ENCODE measurements at places on chromosomes 5 and 9.

- DNase-seq: no peak
These were observed 26.1 kb upstream of the SLC6A3 start for GRCh38 chr5:1471240-1471853.

DNA sequence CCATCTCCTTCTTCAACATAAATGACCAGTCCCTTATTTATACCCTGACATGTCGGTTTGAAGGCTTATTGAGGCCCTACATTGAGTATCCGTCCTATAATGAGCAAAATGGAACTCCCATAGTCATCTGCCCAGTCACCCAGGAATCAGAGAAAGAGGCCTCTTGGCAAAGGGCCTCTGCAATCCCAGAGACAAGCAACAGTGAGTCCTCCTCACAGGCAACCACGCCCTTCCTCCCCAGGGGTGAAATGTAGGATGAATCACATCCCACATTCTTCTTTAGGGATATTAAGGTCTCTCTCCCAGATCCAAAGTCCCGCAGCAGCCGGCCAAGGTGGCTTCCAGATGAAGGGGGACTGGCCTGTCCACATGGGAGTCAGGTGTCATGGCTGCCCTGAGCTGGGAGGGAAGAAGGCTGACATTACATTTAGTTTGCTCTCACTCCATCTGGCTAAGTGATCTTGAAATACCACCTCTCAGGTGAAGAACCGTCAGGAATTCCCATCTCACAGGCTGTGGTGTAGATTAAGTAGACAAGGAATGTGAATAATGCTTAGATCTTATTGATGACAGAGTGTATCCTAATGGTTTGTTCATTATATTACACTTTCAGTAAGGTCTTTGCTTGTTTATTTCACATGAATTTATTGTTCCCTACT is 38.2 kb upstream of the BTNL3 start:
- no peak for DNase-seq

DNA sequence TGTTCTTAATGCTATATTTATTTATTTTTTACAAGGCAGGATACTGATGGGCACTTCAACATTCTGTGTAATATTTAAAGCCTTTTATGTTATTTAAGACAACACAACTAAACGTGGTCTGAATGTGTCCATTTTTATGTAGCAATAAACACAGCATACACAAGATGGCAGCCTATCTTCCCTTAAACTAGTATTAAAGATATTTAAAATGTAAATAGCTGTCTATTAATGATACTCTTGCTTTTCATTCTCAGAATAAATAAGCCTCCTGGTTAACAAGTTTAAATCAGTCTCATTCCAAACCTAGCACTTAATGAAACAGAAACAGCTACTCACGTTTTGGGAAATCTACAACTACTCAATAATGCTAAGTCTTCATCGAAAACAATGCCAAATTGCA is 315.7 kb downstream of the MCTP1 start:
- DNase-seq: peak; percentile 18

- no peak for DNase-seq
These were observed 118.0 kb downstream of the SPATA31D1 start for GRCh38 chr9:82106536-82106935.

- no peak for DNase-seq
These were observed 27.3 kb downstream of the TMEM252 start for GRCh38 chr9:68513385-68513784.

GRCh38 chr9:29290516-29290915 is 1717.2 kb upstream of the C9orf72 start:
- no peak for DNase-seq

GRCh38 chr9:86246752-86247161 is 12.7 kb downstream of the C9orf153 start:
- DNase-seq: no peak

- DNase-seq: peak; percentile 47
These were observed 733 bp downstream of the HSPA4 start for GRCh38 chr5:133052317-133053175.

DNA sequence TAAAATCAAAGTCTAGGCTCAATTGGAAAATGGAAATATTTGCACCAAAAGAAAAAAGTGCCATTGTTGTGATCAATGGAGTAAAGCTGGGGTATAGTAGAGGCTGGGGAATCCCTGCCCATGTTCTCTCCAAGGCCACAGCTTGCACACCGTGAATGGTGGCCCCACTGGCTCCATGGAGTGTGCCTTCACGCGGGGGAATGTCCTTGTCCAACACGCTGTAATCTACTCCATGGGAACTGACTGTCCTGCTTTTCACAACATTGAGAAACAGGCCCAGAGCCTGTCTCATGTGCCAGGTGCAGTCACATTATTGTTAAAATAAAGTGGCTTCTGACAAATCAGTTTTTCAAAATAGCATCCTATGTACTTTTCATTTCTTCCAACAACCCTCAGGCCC is 33.1 kb upstream of the ITGA2 start:
- no peak for DNase-seq

- DNase-seq: no peak
These were observed 128.3 kb downstream of the ZCCHC7 start for GRCh38 chr9:37248651-37249163.

DNA sequence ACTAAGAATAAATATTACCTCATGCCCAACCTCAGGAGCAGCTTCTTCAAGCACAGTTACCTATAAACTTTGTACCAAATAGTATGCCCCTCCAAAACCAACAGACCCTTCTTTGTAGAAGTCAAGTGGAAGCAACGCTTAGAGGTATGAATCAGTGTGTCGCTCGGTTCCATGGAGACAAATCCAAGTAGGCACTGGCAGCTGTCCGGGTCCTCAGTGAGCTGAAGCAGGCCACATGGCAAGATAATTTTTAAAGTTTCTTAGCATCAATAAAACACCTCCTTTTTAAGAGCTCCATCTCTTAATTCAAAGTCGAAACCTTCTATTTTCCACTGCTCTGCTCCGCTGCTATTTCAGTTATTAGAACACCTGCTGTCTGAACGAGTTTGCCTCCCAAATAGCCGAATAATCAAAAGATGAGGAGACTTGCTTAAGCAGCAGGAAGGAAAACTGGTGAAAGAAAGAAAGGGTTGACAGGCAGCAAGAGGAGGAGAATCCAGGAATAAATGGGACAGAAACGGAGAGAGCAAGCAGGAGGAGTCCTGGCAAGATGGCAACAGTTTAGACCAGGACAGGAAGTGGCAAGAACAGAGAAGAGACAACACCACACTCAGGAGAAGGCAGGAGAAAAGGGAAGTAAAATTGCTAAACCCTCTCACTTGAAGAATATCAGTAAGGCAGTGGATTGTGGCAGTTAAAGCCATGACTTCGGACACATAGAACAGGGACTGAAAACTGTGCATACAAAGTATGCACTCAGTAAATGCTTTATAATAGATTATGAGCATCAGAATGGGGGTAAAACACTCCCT is 65.0 kb downstream of the PPP2R2B start:
- no peak for DNase-seq

- DNase-seq: no peak
These were observed 153.8 kb upstream of the RASA1 start for GRCh38 chr5:87113861-87114260.

All from muscle of arm (tissue), 14 donors.